ENCODE measurements at places on chromosomes 1 and 21. TPM values are rescaled to one million over a fixed set of nuclear protein-coding genes. Genes with fewer than 3 reads are reported as not detected.

SPRR2F gene
- total RNA-seq = not detected

PARK7 gene
- total RNA-seq = 253 TPM

MEX3A gene
- total RNA-seq = 5.1 TPM

LPAR3 gene
- 3.0 TPM for total RNA-seq

KCNK2 gene
- 4.8 TPM for total RNA-seq

BCAN gene
- not detected for total RNA-seq

HCRTR1 gene
- not detected for total RNA-seq

SPATA6 gene
- 2.4 TPM for total RNA-seq

S100A2 gene
- 10.8 TPM for total RNA-seq

S100A7A gene
- total RNA-seq = not detected

FLG2 gene
- not detected for total RNA-seq

VWA5B1 gene
- total RNA-seq = not detected

CDA gene
- total RNA-seq = 4.2 TPM

OR2T29 gene
- total RNA-seq = not detected

FCRL1 gene
- not detected for total RNA-seq

SPRR1A gene
- not detected for total RNA-seq

CRP gene
- total RNA-seq = not detected

GJA4 gene
- not detected for total RNA-seq

SLC26A9 gene
- total RNA-seq = not detected

TNFRSF9 gene
- total RNA-seq = 0.15 TPM

TRABD2B gene
- total RNA-seq = not detected

RHCE gene
- total RNA-seq = 0.50 TPM

NPL gene
- 0.67 TPM for total RNA-seq

LIN28A gene
- total RNA-seq = not detected

CFAP45 gene
- total RNA-seq = 0.30 TPM

WNT9A gene
- total RNA-seq = 0.30 TPM

CLCA4 gene
- total RNA-seq = not detected

WNT2B gene
- 0.74 TPM for total RNA-seq

MTARC2 gene
- total RNA-seq = 5.0 TPM

OPTC gene
- not detected for total RNA-seq

SYT14 gene
- total RNA-seq = under 0.01 TPM

TTC39A gene
- 0.30 TPM for total RNA-seq

PDIK1L gene
- 1.8 TPM for total RNA-seq

ARHGAP30 gene
- total RNA-seq = not detected

TFF2 gene
- not detected for total RNA-seq

IL23R gene
- not detected for total RNA-seq

KCNK1 gene
- 1.8 TPM for total RNA-seq

SOAT1 gene
- total RNA-seq = 10.3 TPM

TNNT2 gene
- not detected for total RNA-seq

All from bronchus fibroblast of lung (primary cell).